Vagina (tissue), 2 donors: ENCODE measurements at places on chromosomes 13 and 19. TPM values are rescaled to one million over a fixed set of nuclear protein-coding genes. Genes with fewer than 3 reads are reported as not detected.

The C19orf67 gene
- total RNA-seq = not detected

The PDX1 gene
- not detected for total RNA-seq

The NPAS1 gene
- total RNA-seq = 0.49 TPM

The ZNF154 gene
- total RNA-seq = 2.2 TPM

The FUT1 gene
- 6.4 TPM for total RNA-seq

The ZNF471 gene
- 4.2 TPM for total RNA-seq

The GPR12 gene
- not detected for total RNA-seq

The CEACAM4 gene
- total RNA-seq = not detected

The SHISA7 gene
- total RNA-seq = 0.25 TPM

The PSG6 gene
- not detected for total RNA-seq

The SLITRK5 gene
- total RNA-seq = 0.74 TPM

The SIGLEC7 gene
- 1.5 TPM for total RNA-seq

The LGALS14 gene
- not detected for total RNA-seq

The B3GNT8 gene
- 35.8 TPM for total RNA-seq

The CGB7 gene
- 0.98 TPM for total RNA-seq
